ENCODE measurements at places on chromosomes 16 and 17.

DNA sequence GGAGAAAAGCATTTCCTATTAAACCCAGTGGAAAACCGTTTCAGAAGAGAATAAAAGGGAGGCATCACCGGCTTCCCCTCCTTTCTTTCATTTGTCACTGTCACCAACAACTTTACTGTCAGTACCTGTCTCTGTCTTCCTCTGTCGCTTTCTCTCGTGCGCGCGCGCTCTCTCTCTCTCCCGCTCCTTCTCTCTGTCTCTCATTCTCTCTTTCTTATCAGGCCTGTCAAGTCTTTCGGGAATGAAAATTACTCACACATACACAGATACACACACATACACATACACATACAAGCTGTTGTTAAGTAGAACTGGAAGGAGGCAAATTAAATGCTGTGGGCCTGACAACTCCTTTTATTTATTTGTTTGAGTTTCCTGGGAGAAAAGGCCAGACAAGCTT is 17.6 kb downstream of the MYOCD start:
- DNase-seq, result no peak

GRCh38 chr16:54050459-54051210 is 236.0 kb downstream of the IRX3 start:
- no peak for DNase-seq

GRCh38 chr16:86598607-86599565 is 20.5 kb downstream of the FOXL1 start:
- DNase-seq, result no peak

- DNase-seq, result no peak
Measured at GRCh38 chr17:27066315-27066714, 227.6 kb upstream of the WSB1 start.

- peak; percentile 19 for DNase-seq
Measured at GRCh38 chr17:27038676-27039075, 255.2 kb upstream of the WSB1 start.

GRCh38 chr17:38590988-38591758 is 14.6 kb downstream of the SRCIN1 start:
- peak; percentile 78 for DNase-seq

GRCh38 chr17:75712446-75712845 is 8.8 kb upstream of the ITGB4 start:
- no peak for DNase-seq

GRCh38 chr17:65666876-65667321 is 105.5 kb upstream of the AXIN2 start:
- DNase-seq, result no peak

- no peak for DNase-seq
Measured at GRCh38 chr17:72115781-72116525, 4.9 kb upstream of the SOX9 start.

DNA sequence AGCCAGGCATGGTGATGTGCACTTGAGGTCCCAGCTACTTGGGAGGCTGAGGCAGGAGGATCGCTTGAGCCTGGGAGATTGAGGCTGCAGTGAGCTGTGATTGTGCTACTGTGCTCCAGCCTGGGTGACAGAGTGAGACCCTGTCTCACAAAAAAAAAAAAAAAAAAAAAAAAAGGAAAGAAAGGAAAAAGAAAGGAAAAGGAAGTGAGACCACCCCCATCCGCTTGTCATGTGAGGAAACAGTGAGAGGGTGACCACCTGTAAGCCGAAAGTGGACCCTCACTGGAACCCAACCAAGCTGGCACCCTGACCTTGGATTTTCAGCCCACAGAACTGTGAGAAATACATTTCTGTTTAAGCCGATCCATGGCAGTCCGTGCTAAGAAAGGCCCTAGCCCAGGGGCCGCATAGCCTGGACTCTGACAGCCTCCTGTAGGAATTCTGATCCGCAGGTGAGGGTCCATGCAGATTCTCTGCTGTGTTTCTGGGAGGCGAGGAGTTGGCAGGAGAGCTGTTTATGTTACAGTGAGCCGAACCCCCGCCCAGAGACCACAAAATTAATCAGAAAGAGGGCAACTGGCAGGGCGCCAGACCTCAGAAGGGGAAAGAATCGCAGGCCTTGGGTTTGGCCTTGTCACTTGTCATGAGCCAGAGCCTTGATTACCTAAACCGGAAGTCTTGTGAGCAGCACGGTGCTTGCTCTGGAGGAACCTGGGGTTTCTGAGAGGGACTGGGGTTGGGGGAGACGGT is 945 bp downstream of the SGSH start:
- peak; percentile 53 for DNase-seq

- peak; percentile 30 for DNase-seq
Measured at GRCh38 chr16:14071576-14072271, 605 bp downstream of the MRTFB start.

DNA sequence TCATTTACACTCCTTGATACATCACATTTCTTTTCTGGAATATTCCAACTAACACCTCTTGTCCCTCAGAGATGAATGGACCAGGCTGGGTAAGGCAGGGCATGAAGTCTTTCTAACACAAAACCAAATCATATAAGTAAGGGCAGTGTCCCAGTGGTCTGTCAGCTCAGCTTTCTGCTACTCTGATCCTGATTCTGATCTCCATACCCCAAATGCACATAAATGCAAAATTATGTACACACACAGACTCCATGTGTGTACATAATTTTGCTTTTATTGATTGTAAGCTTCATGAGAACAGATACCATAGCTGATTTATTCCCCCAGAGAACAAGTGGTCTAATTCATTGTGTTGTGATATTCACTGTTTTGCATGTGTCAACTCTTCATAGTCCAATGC is 47.9 kb downstream of the NOG start:
- DNase-seq, result no peak

DNA sequence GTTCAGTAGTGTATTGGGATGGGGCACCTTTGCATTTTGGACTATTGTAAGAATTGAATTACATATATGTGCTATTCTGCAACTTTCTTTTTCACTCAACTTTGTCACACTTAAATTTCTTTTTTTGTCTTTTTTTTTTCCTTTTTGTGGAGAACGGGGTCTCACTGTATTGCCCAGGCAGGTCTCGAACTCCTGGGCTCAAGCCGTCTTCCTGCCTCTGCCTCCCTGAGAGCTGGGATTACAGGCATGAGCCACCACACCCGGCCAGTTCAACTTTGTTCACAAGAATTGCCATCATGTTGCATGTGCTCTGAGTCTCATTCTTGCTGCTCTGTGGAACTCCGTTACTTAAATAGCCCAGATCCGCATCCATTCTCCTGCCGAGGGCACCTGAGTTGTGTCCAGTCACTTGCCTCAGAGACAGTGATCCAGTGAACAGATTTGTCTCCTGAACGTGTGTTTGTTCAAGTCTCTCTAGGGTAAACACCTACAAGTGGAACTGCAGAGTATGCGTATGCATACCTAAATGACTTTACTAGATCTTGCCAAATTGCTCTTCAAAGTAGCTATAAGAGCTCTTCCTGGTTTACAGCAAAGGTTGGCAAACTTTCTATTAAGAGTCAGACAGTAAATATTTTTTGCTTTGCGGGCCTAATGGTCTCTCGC is 3.4 kb upstream of the SLC38A10 start:
- DNase-seq, result peak; percentile 34

DNA sequence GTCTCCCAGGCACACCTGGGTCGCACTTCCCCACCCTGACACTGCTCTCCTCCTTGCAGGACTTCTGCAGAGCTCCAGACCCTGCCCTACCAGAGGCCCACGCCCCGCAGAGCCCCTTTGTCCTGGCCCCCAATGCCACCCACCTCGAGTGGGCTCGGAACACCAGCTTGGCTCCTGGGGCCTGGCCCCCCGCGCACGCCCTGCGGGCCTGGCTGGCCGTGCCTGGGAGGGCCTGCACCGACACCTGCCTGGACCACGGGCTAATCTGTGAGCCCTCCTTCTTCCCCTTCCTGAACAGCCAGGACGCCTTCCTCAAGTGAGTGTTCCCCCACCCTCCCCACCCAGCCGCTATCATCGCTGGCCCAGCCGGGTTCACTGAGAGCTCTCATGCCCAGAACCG is 79.6 kb downstream of the MGAT5B start:
- no peak for DNase-seq

- DNase-seq, result no peak
Measured at GRCh38 chr16:47979164-47979520, 176.7 kb downstream of the ABCC12 start.

GRCh38 chr17:36507266-36507665 is 20.8 kb downstream of the ZNHIT3 start:
- DNase-seq, result no peak

GRCh38 chr17:71741836-71742235 is 379.0 kb upstream of the SOX9 start:
- no peak for DNase-seq

GRCh38 chr17:7315570-7316235 is 543 bp upstream of the GPS2 start:
- no peak for DNase-seq

DNA sequence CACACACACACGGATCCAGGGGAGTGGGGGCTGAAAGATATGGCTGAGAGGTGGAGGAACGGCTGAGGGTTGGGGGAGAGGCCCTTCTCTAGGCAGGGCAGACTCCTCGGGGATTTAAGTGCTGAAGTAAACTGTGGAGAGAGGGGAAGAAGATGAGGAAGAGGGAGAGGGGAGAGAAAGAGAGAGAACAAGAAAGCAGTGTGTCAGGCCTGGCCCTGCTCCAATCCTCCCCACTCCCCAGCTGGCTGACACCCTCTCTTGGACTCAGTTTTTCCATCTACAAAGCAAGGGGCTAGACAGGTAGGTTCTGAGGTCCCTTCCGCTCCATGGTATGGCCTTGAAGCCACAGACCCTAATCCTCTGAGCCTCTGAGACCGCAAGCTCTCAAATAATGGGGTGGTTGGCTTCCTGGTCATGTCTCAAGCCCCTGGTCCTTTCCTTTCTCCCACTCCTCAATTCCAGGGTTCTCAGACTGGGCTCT is 2.0 kb downstream of the VAMP2 start:
- no peak for DNase-seq

- DNase-seq, result no peak
Measured at GRCh38 chr16:57661936-57662906, 5.9 kb upstream of the ADGRG3 start.

DNA sequence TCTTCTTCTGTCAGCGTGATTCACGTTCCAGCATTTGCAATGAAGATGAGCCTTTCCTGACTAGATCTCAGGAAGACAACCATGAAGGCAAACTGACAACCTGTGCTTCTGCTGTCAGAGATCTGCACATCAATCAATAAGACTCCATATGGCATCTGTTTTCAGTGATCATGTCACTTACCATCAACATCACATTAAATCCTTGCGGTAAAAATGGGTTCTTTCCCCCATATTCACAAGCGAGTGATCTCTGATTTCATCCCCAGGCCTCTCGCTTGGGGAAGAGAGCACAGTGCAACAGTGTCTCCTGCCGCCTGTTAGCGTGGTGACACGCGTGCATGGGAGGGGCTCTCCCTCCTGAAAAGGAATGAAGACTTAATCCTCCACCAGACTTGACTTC is 11.1 kb downstream of the NACA2 start:
- peak; percentile 57 for DNase-seq

DNA sequence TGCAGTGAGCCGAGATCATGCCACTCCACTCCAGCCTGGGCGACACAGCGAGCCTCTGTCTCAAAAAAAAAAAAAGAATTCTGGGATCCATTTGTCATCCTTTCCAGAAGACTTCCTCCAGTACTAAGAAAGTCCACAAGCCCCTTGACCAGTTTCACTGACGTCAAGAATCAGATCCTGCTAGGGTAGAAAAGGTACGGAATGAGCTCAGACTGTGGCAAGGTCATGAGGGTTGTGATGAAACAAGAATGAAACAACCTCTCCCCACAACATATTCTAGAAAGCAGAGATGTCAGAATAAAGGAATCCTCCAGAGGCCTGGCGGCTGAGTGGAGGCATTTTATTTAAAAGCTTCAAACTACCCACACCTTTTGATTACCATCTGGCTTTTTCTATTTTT is 29.9 kb downstream of the TRAF4 start:
- no peak for DNase-seq

GRCh38 chr16:88384222-88385111 is 1.7 kb downstream of the ZNF469 start:
- no peak for DNase-seq

GRCh38 chr17:42531455-42532354 is 4.3 kb upstream of the NAGLU start:
- DNase-seq, result peak; percentile 70

GRCh38 chr17:27389542-27390140 is 66.6 kb upstream of the KSR1 start:
- no peak for DNase-seq

GRCh38 chr17:27438348-27438998 is 17.8 kb upstream of the KSR1 start:
- DNase-seq, result no peak

- peak; percentile 57 for DNase-seq
Measured at GRCh38 chr17:36892112-36892838, 45.0 kb upstream of the LHX1 start.

- DNase-seq, result no peak
Measured at GRCh38 chr16:31577411-31577810, 49.7 kb downstream of the AHSP start.

GRCh38 chr17:56902348-56902747 is 11.5 kb downstream of the TRIM25 start:
- DNase-seq, result no peak

- no peak for DNase-seq
Measured at GRCh38 chr16:1289477-1289866, 20.0 kb upstream of the UBE2I start.

GRCh38 chr17:21129023-21129681 is 2.4 kb downstream of the DHRS7B start:
- DNase-seq, result peak; percentile 22

- DNase-seq, result no peak
Measured at GRCh38 chr16:8286348-8286747, 304.0 kb downstream of the TMEM114 start.

- peak; percentile 38 for DNase-seq
Measured at GRCh38 chr16:81366316-81366932, 51.7 kb downstream of the GAN start.

DNA sequence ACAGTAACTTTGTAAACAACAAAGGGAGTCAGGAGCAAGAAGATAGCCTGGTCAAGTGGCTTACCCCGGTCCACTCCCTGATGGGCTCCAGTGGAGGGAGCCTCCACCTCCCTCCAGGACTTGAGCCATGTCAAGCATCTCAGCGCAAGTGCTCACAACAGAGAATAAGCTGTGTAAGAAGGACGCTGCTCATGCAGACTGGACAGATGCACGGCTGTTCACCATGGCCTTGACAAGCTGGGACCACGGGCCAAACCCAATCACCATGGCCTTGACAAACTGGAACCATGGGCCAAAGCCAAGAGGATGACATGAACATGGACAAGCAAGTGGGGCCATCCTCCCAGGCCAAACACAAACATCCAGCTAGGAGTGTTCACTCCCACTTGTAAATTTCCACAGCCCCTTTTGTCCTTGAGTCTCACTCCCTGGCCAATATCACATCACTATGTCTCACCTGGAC is 3.4 kb upstream of the PITPNM3 start:
- no peak for DNase-seq

DNA sequence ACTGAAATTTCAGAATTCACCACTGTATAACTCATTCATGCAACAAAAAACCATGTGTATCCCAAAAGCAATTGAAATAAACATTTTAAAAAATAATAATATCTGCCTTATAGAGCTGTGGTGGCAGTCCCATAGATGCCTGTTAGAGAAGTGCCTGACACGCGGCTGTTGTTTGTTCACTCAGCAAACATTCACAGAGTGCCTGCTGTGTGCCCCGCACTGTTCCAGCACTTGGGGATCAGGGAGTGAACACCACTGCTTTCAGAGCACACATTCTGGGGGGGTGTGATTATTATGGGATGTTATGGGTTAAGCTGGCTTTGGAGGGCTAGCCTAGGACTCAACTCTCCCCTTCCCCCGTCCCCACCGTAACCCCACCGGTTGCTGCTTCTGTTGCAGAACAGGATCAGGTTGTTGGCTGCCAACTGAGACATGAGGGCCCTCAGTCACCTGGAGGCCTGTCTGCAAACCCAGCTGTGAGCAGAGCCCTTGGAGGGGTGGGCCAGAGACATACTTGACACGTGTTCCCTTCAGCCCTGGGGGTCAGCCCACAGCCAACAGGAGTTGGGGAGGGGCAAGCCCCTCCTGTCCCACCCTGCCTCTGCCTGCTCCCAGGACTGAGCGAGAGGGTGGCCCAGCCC is 103.3 kb upstream of the CIBAR2 start:
- no peak for DNase-seq
